ENCODE measurements at places on chromosomes 12 and 14.

DNA sequence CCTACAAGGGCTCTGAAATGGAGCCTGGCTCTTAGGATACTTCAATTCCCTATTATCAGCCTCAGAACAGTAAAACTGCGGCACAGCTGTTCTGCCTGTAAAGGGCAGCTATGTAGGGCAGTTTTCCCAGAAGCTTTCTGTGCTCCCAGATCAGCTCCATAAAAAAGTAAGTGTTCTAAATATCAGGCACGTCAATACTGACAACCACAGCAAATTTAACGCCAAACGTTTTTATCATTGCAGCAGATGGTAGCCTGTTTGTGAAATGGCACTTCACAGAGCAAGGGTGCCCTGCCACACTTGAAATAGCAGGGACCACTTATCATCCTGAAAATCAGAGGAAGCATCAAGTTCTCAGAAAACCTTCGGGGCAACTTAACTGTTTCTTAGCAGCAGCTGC lies 54.8 kb upstream of the PTHLH start:
- DNase-seq: no peak

- DNase-seq: no peak
Measured at GRCh38 chr14:56195704-56196103, 77.5 kb downstream of the PELI2 start.

DNA sequence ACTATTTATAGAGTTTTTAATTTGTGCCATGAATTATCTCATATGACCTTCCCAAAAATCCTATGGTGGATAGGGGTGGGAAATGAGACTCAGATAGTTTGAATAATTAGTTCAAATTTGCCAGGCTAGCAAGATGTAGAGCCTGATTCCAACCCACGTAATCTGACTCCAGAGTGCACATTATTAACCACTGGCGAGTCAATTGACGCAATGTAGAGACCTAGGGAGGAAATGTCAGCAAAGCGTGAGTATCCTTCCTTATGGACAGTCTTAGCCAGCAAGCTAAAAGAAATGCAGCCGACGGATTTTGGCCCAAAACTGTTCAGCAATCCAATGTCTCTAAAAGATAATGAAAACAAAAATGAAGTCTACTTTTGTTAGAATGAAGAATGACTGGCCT lies 193.3 kb upstream of the KRR1 start:
- no peak for DNase-seq

DNA sequence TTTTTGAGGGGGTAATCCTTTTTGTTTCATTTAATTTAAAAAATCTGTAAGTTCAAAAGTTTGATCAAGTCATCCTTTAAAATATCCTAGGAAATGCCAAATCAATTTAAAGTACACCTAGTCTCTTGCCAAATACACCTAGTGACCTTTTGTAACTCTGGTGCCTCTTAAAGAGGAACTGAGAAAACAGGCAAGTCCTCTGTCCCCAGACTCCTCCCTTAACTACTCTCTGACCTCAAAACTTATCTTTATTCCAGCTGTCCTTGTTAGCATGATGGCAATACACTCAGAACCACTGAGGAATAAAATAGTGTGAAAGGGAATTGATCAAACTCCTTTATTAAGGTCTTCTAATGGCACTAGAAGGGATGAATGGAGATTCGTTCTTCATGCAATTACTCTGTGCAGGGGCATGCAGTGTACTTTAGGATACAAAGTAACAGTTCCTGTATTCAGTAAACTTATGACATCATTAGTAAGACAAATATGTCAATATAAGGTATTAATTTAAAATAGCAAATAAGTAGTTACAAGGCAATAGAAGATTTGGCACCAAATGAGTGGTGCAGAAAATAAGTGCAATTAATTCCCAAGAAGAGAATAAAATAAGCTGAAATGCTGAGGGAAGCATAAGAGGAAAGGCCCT lies 3.3 kb downstream of the FAR2 start:
- no peak for DNase-seq

DNA sequence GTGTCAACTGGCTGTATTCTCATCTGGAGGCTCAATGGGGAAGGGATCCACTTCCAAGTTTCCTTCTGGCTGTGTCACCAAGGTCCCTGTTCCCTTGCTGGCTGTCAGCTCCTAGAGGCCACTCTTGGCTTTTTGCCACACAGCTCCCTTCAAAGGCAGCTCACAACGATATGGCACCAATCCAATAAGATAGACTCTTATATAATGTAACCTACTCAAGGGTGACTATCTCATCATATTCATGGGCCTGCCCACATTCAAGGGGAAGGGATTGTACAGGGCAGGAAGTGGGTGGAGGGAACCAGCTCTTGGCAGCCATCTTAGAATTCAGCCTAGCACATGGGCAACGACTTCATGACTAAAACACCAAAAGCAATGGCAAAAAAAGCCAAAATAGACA lies 98.7 kb upstream of the PLXNC1 start:
- no peak for DNase-seq

DNA sequence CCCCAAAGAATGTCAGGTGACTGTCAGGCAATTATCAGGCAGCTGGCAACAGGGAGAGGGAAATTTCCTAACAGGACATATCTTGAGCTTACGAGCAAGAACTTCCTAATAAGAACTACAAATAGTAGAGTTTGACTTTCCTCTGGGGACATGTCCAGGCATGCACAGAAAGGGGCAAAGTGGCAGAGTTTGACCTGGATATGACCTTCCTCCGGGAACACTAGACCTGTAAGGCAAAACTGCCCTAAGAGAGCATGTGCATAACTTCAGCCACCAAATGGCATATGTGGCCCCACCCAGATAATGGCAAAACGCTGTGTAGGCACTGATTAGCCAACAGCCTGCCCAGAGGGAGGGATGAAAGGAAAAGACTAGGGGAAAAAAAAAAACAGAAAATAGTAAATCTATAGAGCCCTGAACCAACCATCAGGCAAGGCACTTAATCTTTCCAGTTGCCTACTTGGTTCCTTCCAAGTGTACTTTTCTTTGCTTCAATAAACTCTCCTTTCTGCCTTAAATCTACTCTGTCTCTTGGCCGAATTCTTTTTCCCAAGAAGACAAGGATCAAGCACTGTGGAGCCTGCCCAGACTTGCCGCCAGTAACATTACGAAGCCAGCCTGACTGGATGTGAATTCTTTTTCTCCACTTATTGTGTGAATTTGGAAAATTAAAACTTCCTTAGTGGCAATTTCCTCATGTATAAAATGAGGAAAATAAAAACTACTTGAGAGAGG lies 164.1 kb downstream of the SPTSSA start:
- no peak for DNase-seq

GRCh38 chr14:36167431-36167830 lies 9.1 kb downstream of the PTCSC3 start:
- no peak for DNase-seq

GRCh38 chr14:104696671-104697316 lies 7.4 kb downstream of the INF2 start:
- DNase-seq: no peak

DNA sequence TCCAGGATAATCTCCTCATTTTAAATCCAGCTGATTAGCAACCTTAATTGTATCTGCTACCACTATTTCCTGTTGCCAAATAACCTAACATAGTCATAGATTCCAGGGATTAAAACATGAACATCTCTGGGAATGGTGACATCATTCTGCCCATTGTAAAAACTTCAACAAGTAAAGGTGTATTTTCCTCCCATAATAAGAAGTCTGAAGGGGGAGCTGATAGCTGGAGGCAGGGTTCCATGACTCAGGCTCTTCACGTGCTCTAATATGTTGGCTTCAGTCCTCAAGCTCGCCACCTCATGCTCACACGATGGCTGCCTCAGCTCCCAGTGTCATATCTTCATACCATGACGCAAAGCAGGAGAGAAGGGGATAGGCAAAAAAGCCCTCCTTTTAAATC lies 172.0 kb upstream of the VASH1 start:
- no peak for DNase-seq

- DNase-seq: no peak
Measured at GRCh38 chr12:820336-820735, 68.0 kb downstream of the WNK1 start.

DNA sequence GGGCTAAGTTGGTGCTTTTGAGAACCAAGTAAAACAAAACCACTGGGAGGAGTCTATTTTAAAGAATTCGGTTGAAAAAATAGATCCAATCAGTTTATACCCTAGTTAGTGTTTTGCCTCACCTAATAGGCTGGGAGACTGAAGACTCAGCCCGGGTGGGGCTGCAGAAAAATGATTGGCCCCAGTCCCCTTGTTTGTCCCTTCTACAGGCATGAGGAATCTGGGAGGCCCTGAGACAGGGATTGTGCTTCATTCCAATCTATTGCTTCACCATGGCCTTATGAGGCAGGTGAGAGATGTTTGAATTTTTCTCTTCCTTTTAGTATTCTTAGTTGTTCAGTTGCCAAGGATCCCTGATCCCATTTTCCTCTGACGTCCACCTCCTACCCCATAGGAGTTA lies 1.8 kb upstream of the RAB5B start:
- DNase-seq: no peak

DNA sequence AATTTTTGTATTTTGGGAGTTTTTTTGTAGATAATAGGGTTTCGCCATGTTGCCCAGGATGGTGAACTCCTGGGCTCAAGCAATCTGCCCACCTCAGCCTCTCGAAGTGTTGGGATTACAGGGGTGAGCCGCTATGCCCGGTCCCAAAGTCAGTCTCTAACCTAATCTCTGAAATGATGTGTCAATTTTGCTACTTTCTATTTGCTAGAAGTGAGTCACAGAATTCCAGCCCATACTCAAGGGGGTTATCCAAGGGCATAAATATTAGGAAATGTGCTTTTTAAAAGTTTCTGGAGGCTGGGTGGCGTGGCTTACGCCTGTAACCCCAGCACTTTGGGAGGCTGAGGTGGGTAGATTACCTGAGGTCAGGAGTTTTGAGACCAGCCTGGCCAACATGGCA lies 40.5 kb downstream of the RESF1 start:
- DNase-seq: no peak

GRCh38 chr12:14454098-14454907 lies 88.8 kb downstream of the ATF7IP start:
- peak; percentile 22 for DNase-seq

DNA sequence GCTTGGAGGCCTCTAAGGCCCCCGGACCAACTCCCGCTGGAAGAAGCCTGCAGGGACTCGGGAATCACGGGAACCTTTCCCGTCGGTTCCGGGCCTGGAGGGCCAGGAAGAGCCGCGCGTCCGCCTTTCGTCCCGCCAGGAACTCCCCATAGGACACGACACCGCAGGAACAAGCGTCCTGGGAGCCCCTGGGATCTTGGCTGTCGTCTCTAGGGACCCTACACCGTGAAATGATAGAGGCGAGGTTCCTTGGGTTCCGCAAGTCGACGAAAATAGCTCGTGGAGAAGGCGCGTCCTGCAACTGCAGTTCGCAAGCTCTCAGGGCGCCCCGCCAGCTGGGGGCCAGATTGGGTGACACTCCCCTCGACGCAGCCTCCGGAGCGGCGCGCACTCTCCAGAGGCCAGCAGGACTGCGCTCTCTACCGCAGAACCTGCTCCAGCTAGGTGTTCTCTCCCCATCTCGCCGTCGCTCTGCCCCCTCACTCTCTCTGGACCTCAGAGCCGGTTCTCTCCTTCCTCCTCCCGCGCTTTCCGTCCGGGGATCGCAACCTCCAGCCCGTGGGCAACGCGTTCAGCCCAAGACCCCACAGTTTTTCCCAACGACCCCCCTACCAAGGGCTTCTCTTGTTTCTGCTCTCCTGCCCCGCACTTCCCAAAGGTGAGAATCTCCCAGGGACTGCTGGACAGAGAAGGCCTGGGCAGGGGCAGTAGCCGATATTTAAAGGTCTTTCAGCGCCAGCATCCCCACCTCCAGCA lies 776 bp downstream of the BMP4 start:
- DNase-seq: no peak

- DNase-seq: no peak
Measured at GRCh38 chr14:76566439-76566838, 190.5 kb downstream of the ESRRB start.

GRCh38 chr12:124505001-124505818 lies 62.2 kb downstream of the NCOR2 start:
- DNase-seq: no peak

- no peak for DNase-seq
Measured at GRCh38 chr12:6784761-6785160, 4.6 kb upstream of the CD4 start.

DNA sequence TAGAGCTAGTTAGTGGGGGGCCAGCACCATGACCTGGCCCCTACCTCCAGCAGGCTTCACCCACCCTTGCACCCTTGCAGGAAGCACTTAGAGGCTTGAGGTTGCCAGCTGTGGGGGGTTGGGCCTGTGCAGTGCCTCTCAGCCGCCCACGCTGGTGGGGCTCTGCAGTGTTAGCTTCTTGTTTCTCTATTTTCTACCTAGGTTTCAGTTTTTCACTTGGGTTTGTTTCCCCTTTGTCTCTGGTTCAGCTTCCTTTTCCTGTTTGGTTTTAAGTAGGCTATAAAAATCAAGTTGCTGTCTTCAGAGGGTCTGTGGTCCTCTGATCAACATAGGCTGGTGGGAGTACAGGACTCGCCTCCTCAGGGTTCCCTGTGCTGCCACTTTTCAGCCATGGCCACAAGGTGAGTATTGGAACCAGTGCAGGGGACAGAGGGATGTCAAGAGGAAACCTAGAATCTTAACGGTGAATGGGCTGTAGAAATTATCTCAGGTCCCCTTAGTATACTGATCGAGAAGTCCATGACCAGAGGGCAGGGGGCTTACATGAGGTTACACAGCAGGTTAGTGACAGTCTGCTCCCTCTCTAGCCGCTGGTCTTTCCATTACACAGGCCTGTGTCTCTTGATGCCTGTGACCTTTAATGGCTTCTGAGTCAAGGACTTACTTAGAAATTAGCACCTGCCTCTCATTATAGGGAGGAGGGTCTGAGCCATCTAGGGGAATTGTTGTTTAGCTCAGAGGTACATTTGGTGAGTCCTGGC lies at the start of gene EVL:
Gene EVL (plus strand): TSS at position 312 of the 761 bp plus-strand sequence. CDS start 79 bp downstream, at position 391.
- DNase-seq: no peak

GRCh38 chr14:72607386-72608130 lies 286.3 kb downstream of the DPF3 start:
- peak; percentile 67 for DNase-seq

GRCh38 chr12:106976668-106977067 lies 10.3 kb downstream of the MTERF2 start:
- DNase-seq: no peak

DNA sequence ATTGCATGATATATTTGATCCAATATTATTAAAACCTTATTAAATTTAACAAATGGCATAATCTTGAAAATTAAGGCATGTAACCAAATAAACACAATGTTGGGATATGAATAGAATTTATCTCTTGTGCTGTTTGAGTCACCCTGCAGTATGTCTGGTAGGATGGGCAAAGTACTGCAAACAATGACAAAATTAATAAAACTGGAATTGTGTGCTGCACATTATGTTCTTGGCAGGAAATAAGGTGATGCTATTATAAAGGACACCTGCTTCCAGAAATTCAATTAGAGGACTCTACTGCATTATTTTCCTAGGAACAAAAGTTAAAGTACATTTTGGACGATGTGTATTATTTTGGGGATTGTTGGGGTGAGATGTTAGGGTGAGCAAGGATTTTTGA lies 132.7 kb downstream of the PPFIA2 start:
- no peak for DNase-seq

DNA sequence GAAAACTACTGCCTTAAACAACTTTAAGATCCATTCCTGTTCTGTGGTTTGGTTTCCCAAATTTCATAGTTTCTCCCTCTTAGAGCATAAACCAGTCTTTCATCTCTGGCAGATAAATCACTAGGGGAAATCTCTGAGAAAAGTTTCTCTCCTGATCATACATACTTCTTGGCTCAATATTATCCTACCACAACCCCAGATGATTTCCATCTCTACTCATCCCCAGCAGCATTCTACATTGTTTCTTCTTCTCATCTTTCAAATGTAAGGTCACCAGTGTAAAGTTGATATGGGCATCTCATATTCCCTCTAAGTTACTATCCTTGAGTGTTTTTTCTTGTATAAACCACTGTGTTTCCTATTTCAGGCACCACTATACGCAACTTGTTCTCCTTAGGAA lies 45.9 kb upstream of the PLEKHG7 start:
- no peak for DNase-seq
